ENCODE measurements at places on chromosomes 13 and 19. TPM values are rescaled to one million over a fixed set of nuclear protein-coding genes. Genes with fewer than 3 reads are reported as not detected.

The ACER1 gene
- total RNA-seq = not detected

- no peak overlapping the region for H3K27ac ChIP-seq
- no peaks in the 10 kb centered on the region for H3K4me1 ChIP-seq
- H3K27me3 ChIP-seq = no peaks in the 10 kb centered on the region
- no peaks in the 10 kb centered on the region for H3K36me3 ChIP-seq
- H3K4me3 ChIP-seq = no peak overlapping the region
These were observed 93.9 kb downstream of the COL4A2 start for GRCh38 chr13:110400786-110401533.

- H3K27me3 ChIP-seq = no peaks in the 10 kb centered on the region
- no peak overlapping the region for H3K27ac ChIP-seq
- DNase-seq = peak; percentile 62
- peak overlapping the region; percentile 62 for H3K4me3 ChIP-seq
- H3K4me1 ChIP-seq = no peaks in the 10 kb centered on the region
- H3K36me3 ChIP-seq = peaks cover 21% of the 10 kb centered on the region
These were observed 1.6 kb downstream of the WDR88 start for GRCh38 chr19:33133438-33134031.

The NXNL1 gene
- not detected for total RNA-seq
